ENCODE measurements at places on chromosomes 6 and 20.

GRCh38 chr6:292506-293192 lies 362 bp downstream of the DUSP22 start:
- DNase-seq = peak; percentile 97

- no peak for DNase-seq
Measured at GRCh38 chr6:17700421-17701416, 6.0 kb downstream of the NUP153 start.

- no peak for DNase-seq
Measured at GRCh38 chr6:135901774-135902524, 50.4 kb downstream of the PDE7B start.

DNA sequence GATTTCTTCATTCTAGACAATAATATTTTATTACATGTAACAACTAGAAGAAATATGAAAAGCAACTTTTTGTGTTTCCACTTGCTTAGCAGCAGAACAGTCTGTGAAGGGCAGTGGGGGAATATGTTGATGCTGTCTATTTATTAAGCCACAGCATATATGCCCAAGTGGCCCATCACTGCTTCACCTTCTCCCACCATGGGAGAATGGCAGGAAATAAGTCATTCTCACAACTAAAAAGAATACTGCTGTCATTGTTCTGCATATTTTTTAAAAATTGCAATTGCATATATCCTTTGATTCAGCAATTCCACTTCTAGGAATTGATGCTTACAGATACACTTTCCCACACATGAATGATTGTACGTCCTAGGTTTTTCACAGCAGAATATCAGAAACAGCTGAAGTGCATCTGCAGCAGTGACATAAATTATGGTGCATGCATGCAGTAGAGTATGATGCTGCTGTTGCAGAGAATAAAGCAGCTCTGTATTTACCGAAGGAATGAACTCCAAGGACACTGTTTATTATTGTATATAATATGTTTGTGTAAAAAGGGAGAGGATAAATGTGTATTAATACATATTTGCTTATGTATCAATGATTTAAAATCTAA lies 26.8 kb downstream of the KIF3B start:
- DNase-seq = no peak

GRCh38 chr20:50592282-50593004 lies 82.3 kb downstream of the PTPN1 start:
- DNase-seq = no peak

DNA sequence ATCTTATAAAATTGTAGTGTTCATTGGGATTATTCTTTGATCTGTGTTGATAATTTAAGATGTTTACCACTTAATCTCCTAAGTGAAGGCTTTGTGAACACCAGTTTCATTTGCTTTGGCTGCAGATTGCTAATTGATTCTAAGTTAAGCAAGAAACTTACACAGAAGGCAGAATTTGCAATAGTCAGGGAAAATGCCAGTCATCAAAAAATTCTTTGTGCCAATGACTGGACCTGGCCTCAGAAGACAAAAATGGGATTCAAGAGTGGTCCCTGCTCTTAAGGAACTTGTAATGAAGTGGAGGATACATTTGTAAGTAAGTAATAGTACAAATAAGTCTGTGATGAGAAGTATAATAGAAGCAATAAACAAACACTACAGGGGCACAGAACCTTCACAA lies 63.3 kb upstream of the EXOC2 start:
- DNase-seq = no peak

GRCh38 chr6:6892744-6893583 lies 214.8 kb upstream of the RREB1 start:
- no peak for DNase-seq

DNA sequence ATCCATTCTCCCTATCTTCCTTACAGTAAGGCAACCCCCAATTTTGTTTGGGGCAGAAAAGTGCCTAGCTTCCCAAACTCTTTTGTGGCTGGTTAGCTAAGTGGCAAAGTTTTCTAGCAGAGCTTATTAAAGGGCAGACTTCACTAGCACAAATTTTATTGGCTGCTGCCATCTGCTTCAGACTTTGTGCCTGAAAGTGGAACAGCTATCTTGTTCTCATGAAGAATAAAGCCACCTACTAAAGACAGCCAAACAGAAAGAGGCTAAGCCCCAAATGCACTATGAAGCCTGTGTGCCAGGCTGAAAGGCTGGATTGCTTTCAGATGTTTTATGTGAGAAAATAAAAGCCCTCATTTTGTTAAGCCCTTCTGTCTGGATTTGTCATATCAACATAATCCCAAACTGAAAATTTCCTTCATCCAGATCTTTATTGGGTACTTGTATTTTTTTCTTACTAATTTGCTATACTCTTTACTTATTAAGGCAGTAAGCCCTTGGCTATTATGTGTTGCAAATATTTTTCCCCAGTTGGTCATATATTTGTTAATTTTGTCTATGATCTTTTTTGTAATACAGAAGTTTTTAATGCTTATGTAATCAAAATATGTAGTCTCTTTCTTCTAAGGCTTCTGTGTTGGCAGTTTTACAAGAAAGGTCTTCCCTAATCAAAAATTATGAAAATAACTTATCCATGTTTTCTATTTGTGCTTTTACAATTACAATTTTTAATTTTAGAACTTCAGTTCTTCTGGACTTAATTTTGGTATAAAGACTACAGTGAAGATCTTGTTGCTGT lies 191.1 kb downstream of the TASP1 start:
- DNase-seq = no peak

DNA sequence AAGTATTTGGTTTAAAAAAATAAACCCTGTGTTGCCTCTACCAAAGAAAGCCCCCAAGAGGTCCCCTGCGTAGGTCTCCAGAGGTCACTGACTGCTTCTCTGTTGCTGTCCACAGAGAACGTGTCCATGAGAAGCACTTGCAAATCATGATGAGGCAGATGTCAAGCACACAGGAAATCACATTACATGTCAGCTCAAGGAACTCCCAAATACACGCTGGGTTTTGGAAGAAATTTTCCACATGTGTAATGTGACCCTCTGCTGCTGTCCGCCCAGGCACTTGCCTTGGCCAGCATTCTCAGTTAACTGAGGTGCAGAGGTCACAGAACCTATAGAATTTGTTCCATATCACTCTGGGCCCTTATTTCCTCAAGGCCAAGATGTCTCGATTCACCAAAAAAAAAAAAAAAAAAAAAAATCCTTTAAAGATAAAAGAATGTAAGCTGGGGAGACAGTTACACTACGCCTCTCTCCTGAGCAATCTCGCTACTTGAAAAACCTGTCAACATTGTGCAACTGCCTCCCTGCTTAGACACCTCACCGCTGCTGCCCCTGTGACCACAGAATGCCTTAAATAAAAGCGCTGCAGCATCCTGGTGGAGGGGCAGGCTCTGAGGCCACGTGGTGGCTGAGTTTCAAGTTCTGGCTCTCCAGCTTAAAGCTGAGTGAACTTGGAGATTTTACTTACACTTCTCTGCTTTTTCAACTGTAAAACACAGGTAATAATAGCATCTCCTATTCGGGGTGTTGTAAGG lies 42.3 kb downstream of the SLC22A23 start:
- peak; percentile 52 for DNase-seq

GRCh38 chr6:111210194-111210728 lies 123.0 kb downstream of the SLC16A10 start:
- DNase-seq = peak; percentile 71

DNA sequence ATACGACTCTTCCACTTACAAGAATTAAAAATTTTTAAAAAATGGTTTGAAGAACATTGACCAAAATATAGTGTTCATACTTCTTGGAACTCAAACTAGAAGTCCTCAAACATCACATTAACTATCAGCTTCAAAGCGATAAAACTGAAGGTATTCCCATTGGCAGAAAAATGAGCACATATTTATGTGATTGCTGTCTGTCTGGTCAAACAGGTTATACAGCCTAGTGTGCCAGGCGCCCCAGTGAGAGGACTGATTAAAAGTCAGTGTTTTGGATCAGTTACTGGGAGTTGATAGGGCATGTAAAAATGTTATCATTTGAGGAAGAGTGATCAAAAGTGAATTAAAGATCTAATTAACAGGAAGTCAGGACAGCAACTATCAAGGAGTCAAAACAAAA lies 738.8 kb downstream of the HDGFL1 start:
- no peak for DNase-seq

DNA sequence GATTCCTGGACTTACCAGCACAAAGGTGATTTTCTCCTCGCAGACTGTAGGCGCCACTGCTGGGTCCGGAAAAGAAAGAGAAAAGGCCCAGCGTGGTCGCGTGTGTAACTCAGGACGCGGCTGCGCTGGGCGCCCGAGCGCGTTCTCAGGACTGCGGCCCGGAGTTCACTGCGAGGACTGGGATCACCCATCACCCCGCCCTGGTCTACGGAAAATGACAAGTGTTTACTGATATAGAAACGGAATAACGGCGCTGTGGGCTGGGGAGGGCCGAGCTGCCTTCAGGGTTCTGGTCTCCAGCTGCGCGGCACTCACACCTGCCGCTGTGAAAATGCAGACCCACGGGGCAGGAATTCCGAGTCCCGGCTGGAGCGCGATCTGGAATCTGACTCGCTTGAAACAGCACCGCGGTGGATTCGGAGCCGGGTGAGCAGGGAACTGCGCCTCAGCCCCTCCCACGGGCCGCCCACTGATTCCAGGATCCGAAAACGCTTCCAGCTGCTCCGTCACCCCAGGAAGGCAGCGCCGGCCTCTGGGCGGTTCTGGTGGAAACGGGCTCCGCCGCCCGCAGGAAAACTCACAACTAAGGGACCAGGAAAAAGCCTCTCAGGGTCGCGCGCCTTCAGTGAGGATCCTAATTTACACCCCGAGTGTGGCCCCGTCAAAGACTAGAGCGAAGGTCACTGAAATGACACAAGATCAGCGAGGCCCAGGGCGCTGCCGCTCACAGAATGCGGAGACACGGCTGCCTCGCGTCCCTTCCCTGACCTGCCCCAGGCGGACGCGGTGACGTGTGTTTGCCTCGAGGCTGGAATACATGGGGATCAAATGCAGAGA lies 34.5 kb downstream of the HLA-A start:
- DNase-seq = peak; percentile 80

DNA sequence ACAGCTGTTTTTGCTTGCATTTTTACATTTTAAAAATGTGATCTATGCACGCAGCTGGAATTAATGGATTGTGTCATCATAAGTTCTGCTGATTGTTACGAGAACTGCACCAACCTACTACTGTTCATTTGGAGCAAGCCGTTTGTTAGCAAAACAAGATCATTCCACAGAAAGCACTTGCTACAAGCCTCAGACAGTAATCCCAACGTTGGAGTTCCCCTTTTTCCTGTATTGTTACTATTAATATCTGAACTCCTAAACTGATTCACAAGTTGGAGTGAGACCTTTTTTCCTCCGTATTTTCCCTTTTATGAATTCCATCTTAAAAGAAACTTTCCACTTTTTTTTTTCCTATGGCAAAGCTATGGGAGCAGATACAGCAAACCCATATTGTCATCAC lies 3.5 kb downstream of the TENT5A start:
- no peak for DNase-seq

DNA sequence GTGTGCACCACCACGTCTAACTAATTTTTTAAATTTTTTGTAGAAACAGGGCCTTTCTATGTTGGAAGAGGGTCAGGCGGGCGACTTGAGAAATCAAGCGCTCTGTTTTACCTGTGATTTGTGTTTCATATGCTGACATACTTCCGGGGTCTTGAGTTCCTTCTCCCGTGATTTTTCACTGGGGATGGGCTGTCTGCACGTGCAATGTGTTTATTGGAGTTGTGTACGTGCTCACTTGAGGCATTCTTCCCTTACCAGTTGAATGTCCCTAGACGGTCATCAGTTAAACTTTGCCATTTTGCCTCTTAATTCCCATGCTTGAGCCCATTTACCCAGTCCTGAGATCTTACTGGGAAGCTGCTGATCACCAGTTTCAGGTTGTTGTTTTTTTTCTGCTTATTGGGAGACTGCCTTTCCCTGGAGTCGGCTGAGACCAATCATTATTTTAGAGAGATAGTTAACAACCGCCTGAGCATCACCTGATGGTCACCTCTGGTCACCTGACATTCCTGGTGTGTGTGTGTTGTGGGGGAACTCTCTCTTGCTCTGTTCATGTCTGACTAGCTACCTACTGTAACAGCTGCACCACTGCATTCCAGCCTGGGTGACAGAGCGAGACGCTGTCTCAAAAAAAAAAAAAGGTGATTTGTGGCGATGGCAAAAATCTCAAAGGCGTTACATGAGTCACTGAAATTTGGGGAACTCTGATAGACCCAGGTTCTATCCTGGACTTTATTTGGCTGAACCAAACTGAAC lies 34.8 kb upstream of the NCOA3 start:
- DNase-seq = no peak

DNA sequence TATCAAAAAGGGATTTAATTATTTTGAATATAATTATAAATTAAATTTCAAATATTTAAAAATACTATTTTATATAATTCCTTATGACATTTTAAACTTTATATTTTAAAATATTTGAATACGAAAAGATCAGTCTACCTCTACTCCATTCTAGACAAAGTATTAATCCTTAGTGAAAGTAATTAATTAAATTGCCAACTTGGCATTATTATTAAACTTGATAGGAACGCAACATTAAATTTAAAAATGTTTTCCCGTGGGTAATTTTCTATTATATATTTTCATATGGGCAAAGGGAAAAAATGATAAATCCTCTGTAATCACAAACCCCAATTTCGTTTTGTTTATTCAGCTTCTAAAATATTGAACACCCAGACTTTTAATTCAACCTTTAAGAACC lies 8.4 kb upstream of the FHL5 start:
- no peak for DNase-seq

GRCh38 chr20:21430020-21430419 lies 32.7 kb upstream of the NKX2-4 start:
- no peak for DNase-seq
